ENCODE measurements at places on chromosomes 11 and 22. TPM values are rescaled to one million over a fixed set of nuclear protein-coding genes. Genes with fewer than 3 reads are reported as not detected.
A peak's percentile ranks its signal among the peaks of the same experiment; 100 is the strongest.

- no peak for DNase-seq
Measured at GRCh38 chr11:71326328-71326940, 74.1 kb upstream of the SHANK2 start.

ATG16L2 gene
- polyA plus RNA-seq, result 56.5 TPM

GRCh38 chr11:47270331-47271271 lies 668 bp downstream of the MADD start:
- DNase-seq, result no peak

- DNase-seq, result no peak
Measured at GRCh38 chr11:28838741-28839140, 730.6 kb downstream of the METTL15 start.

CABP2 gene
- polyA plus RNA-seq, result not detected

DNA sequence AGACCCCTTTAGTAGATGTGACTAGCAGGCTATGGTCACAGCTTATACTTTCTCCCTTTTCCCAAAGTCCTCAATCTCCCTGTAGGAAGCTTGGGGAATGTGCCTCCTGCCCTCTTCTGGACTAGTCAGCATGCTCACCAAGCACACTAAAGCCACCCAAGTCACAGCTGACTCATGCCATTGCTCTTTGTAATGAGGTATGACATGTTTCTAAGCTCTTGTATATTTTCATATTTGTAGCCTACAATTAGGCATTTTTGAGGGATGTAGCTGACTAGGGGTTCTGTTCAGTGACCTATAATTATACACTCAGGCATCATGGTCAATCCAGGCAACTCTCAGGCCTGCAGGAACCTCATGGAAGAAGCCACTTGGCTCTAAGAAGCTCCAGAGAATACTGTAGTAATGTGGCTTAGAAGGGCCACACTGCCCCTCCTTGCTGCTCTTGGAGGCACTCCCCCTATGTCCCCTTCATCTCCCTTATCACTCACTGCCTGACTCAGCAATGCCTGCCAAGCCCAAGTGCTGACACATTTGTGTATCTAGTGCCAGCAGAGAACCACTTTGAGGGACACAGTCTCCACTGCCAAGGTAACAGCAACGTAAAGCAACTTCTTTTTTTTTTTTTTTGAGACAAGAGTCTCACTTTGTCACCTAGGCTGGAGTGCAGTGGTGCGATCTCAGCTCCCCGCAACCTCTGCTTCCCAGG lies 86.2 kb downstream of the RPL27A start:
- peak; percentile 75 for DNase-seq

PARVB gene
- 33.7 TPM for polyA plus RNA-seq

- no peak for DNase-seq
Measured at GRCh38 chr11:43360361-43361032, 1.8 kb downstream of the TTC17 start.

DNA sequence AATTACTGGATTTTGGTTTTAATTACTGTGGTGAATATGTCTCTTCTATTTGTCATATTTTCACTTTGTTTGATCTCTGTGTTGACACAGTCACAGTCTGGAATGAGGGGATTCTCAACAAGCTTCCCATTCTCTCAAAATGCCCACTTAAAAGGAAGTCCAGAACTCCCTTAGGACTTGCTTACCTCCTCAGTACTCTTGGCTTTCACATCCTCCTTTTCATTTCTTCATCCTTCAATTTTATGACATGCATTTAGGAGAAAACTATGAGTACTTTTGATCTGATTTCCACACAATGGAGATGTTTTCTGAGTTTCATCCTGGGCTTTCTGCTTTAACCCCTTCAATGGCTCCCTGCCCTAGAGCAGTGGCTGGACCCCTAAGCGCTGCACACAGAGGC lies 49.3 kb upstream of the FLI1 start:
- DNase-seq, result no peak

BEST1 gene
- polyA plus RNA-seq, result 6.5 TPM

BIRC3 gene
- 4.6 TPM for polyA plus RNA-seq

DNA sequence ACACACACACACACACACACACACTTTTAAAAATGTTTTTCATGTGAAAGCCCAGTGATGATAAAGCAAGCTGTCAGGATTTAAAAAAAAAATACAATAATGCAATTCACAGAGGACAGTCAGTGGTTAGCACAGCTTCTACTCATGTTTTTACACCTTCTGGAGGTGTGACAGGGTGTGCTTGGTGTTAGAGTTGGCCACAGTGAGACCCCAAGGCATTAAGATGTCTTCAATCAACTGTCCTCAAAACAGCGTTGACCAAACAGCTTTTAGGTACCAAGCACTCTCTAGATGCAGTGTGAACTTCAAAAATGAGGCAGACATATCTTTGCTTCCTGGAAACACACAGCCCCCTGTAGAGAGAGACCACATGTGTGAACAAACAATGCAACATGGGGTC lies 166.4 kb upstream of the TBCEL start:
- DNase-seq, result no peak

GRCh38 chr22:25875461-25875860 lies 133.5 kb downstream of the MYO18B start:
- DNase-seq, result no peak

DNA sequence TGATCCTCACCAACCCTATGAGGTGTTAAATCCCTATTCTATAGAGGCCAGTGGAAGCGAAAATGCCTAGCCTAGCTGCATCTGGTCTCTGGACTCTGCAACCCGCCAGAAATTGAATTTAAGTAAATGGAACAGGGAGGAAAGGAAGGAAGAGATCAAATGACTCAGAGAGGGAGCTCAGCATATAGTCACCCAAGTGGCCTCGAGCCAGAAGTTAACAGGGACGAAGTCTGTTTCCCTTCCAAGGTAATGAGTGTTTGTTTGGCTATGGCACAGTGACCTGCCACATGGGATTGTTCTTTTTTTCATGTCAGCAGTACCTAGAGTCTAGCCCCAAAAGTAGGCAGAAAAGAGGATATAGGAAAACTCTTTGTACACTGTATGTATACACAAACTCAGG lies 66.3 kb downstream of the PAK1 start:
- DNase-seq, result peak; percentile 27

GRCh38 chr22:42863349-42863961 lies 6.4 kb upstream of the ARFGAP3 start:
- DNase-seq, result no peak

DNA sequence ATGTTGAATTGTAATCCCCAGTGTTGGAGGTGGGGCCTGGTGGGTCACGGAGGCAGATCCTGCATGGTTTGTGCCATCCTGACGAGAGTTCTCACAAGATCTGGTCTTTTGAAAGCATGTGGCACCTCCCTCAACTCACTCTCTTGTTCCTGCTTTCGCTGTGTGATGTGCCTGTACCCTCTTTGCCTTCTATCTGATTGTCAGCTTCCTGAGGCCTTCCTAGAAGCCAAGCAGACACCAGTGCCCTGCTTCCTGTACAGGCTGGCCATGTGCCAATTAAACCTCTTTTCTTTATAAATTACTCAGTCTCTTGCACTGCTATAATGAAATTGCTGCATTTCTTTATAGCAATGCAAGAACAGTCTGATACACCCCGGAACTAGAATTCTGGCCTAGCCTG lies 13.1 kb downstream of the PTPN5 start:
- no peak for DNase-seq

C11orf97 gene
- polyA plus RNA-seq, result 0.47 TPM

CABP4 gene
- 1.8 TPM for polyA plus RNA-seq

- no peak for DNase-seq
Measured at GRCh38 chr11:126406368-126406767, 50.9 kb downstream of the ST3GAL4 start.

GRCh38 chr22:27377501-27378295 lies 423.9 kb downstream of the MN1 start:
- DNase-seq, result no peak

DNA sequence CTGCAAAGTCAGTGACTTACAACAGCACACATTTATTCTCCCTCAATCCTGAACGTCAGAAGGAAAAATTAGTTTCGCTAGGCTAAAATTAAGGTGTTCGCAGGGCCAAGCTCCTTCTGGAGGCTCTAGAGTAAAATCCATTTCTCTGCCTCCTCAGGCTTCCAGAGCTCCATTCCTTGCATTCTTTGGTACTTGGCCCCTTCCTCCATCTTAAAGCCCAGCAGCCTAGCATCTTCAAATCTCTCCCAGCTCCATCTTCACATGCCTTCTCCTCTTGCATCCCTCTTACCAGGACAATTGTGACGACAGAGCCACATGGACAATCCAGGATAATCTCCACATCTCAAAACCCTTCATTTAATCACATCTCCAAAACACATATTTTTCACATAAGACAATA lies 165.0 kb downstream of the GRIA4 start:
- DNase-seq, result no peak

DNA sequence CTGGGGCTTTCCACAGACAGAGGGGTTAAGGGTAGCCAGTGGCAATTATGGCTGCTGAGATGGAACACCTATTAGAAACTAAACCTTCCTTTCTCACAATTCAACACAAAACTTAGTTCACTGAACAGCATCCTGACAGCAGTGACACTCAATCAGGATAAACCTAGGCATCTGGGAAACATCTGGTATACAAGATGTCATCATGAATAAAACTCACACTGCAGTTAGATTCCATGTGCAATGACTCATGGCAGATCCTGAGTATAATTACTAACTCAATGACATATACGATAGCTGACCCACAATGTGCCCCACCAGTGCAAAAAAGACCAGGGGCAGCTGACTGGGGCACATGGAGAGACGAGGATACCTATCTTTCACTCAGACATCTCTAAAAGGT lies 17.7 kb downstream of the RBFOX2 start:
- no peak for DNase-seq

GRCh38 chr11:73520353-73521061 lies 77.4 kb downstream of the FAM168A start:
- DNase-seq, result peak; percentile 36

DNA sequence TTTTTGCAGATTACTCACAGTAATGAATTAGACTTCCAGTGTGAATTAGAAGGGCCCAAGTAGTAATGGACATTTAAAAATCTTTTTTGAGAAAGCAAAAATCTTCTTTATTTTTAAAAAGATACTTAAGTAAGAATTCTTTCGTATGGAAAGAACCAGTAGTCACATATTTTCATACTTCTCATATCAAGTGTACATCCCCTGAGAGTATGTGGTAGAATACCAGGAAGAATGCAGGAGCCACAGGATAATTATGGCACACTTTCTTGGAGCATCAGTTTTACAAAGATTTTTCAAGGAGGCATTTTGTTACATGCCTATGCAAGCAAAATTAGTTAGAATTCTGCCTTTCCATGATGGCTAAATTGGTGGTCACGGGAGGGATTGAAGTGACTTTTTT lies 28.1 kb downstream of the POLD3 start:
- DNase-seq, result no peak

DNA sequence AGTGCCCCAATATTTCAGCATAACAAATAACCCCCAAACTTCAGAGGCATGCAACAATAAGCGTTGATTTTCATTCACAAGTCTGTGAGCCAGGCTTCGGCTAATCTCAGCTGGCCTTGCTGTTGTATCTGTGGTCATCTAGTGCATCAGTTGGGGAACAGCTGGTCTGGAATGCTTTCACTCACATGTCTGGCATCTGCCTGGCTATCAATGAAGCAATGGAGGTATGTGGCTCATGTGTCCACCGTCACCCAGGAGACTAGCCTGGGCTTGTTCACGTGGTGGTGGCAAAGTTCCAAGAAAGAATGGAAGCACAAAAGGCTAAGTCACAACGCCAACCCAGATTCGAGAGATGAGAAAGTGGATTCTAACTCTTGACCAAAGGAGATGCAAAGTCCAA lies 304.8 kb upstream of the ISX start:
- DNase-seq, result no peak

PANX2 gene
- 0.84 TPM for polyA plus RNA-seq

APOBEC3C gene
- polyA plus RNA-seq, result 27.1 TPM

DNA sequence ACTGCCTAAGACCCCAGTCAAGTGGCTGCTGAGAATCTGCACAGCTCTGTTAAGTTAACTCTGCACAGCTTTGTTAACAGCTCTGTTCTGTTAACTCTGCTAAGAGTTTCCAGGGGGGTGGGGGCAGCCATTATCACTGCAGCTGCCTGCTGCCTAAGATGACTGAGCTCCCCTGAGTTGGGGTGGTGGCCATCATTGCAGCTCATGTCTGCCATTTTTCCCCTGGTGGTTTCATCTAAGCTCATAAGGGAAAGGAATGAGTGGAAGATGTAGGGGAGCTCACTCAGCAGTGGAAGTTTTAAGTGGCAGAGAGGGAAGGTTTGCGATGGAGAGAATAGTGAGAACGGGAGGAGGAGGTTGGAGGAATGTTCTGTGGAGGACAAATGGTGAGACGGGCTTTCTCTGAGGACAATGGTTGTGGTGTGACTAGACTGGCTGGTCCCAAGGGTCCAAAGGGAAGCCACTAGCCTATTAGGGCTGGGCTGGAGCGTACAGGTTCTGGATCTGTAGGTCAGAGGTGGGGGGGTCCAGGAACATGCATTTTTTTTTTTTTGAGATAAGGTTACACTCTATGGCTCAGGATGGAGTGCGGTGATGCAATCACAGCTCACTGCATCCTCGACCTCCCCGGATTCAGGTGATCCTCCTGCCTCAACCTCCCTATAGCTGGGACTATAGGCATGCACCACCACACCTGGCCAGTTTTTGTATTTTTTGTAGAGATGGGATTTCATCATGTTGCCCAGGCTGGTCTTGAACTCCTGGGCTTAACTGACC lies 13.5 kb upstream of the PLET1 start:
- no peak for DNase-seq

- DNase-seq, result no peak
Measured at GRCh38 chr11:100095809-100096208, 591.3 kb upstream of the ARHGAP42 start.

- no peak for DNase-seq
Measured at GRCh38 chr11:68839911-68840641, 1.6 kb downstream of the CPT1A start.

KRTAP5-1 gene
- not detected for polyA plus RNA-seq

DNA sequence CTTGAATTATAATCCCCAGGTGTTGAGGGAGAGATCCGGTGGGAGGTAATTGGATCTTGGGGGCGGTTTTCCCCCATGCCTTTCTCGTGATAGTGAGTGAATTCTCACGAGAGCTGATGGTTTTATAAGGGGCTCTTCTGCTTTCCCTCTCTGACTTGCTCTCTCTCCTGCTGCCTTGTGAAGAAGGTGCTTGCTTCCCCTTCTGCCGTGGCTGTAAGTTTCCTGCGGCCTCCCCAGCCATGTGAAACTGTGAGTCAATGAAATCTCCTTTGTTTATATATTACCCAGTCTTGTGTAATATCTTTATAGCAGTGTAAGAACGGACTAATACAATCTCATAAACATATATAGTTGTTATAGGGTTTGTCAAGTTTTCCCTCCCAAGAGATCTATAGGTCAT lies 32.8 kb downstream of the KCNE3 start:
- no peak for DNase-seq

- no peak for DNase-seq
Measured at GRCh38 chr11:34239465-34240149, 118.2 kb downstream of the ABTB2 start.
